Naive B cell (primary cell): ENCODE measurements at places on chromosomes 5 and 9. TPM values are rescaled to one million over a fixed set of nuclear protein-coding genes. Genes with fewer than 3 reads are reported as not detected.

ANXA6 gene
- 183 TPM for polyA plus RNA-seq

SLC36A2 gene
- not detected for polyA plus RNA-seq

ADCY2 gene
- not detected for polyA plus RNA-seq

AK6 gene
- polyA plus RNA-seq: 49.1 TPM

PCDHB13 gene
- polyA plus RNA-seq: not detected

DNA sequence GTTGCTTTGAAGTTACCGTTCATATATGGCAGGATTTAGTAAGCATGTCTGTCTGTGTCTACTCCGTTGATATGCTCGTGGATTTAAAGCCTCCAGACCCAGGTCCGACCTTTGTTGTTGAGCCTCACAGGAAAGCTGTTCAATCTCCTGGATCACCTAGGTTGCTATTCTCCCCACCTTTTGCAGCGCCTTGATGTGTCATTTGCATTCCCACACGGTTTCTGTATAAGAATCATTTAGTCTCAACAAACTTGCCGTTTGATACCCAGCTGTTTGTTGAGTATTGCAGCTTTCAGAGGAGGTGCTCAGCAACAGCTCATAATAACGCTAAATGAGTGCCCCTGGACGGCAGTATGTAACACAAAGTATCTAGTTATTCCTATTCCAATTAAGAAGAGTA is 1.2 kb upstream of the ADGRV1 start:
- DNase-seq: no peak

DNA sequence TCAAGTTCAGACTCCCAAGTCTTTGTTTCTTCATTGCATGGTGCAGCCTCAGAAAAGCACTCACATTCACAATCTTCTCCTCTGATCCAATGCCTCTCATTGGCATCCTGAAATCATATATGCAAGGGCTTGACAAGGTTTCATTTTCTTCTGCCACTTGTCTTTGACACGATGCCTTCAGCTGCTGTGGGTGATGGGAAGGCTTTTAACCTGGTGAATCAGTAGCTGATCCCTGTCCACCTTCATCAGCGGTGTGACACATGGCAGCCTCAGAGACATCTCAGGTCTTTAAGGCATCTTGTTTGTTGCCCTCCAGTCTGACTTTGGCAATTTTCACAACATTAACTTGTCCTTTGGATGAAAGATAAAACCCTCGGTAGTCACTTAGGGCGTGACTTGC is 147.2 kb downstream of the PRELID2 start:
- DNase-seq: no peak

- DNase-seq: no peak
Measured at GRCh38 chr5:16934123-16934522, 2.0 kb downstream of the MYO10 start.

DNA sequence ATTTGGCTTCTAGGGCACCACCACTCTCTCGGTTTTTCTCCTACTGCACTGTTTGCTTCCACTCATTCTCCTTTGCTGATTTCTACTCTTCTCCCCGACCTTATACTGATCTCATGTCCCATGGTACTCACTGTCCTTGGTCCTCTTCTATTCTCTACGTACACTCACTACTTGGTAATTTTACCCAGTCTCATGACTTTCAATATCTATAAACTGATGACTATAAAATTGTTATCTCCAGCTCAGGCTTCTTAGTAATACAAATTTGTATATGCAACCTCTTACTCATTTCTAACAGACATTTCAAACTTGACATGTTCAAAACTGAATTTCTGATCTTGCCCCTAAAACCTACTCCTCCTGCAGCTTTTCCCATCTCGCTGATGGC is 4.1 kb downstream of the RAPGEF6 start:
- no peak for DNase-seq

GRCh38 chr9:14322211-14323082 is 8.5 kb upstream of the NFIB start:
- peak; percentile 54 for DNase-seq

GRCh38 chr5:32496104-32496503 is 51.6 kb upstream of the ZFR start:
- no peak for DNase-seq

DNA sequence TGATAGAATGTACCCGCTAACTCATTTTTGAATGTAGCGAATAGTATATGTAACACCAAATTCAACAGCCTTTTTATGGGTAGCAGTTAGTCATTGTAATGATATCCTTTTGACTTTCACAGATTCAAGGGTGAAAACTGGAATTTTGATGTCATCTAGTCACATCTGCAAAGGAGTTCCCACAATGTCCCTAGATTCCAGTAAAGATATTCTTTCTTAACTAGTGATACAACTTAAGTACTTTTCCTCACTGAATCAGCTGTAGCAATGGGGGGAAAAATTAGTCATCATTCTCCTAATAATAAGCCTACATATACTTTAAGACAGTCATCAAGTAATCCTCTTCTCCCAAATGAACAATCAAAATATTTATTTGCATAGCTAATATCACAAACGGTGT is 11.5 kb upstream of the SSBP2 start:
- DNase-seq: no peak

DNA sequence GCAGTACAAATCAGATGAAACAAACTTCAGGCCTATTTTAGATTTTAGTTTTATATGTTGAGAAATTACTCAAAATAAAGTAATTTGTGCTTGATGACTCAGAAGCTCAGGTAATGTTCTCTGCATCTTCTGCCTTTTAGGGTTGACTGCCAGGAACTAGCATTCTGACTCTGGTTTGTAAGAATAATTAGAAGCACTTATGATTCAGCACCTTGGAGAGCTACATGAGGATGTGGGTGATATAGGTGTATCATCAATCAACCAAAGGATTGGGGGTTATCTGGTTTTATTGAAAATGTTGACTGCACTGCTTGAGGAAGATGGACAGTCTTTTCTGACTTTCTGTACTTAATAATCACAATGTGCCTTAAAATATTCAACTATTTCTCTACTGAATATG is 118.7 kb upstream of the SGCD start:
- DNase-seq: no peak

GRCh38 chr5:107826311-107827000 is 155.7 kb upstream of the EFNA5 start:
- DNase-seq: no peak

GRCh38 chr9:109717342-109717741 is 62.7 kb upstream of the PALM2AKAP2 start:
- DNase-seq: no peak

- DNase-seq: no peak
Measured at GRCh38 chr9:37938121-37938891, 34.4 kb upstream of the SLC25A51 start.

DNA sequence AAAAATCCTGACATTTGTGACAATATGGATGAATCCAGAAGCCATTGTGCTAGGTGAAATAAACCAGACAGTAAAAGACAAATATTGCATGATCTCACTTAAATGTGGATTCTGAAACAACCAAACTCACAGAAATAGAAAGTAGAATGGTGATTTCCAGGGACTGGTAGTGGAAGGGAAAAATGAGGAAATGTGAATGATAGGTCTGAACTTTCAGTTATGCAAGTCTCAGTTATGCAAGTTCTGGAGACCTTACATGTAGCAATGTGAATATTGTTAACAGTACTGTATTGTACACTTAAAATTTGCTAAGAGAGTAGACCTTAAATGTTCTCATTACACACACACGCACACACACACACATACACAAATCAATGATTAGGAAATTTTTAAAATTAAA is 84.9 kb downstream of the SLCO4C1 start:
- no peak for DNase-seq

- DNase-seq: no peak
Measured at GRCh38 chr5:67873935-67874334, 341.6 kb upstream of the PIK3R1 start.
